ENCODE measurements at places on chromosomes 16 and 17.

DNA sequence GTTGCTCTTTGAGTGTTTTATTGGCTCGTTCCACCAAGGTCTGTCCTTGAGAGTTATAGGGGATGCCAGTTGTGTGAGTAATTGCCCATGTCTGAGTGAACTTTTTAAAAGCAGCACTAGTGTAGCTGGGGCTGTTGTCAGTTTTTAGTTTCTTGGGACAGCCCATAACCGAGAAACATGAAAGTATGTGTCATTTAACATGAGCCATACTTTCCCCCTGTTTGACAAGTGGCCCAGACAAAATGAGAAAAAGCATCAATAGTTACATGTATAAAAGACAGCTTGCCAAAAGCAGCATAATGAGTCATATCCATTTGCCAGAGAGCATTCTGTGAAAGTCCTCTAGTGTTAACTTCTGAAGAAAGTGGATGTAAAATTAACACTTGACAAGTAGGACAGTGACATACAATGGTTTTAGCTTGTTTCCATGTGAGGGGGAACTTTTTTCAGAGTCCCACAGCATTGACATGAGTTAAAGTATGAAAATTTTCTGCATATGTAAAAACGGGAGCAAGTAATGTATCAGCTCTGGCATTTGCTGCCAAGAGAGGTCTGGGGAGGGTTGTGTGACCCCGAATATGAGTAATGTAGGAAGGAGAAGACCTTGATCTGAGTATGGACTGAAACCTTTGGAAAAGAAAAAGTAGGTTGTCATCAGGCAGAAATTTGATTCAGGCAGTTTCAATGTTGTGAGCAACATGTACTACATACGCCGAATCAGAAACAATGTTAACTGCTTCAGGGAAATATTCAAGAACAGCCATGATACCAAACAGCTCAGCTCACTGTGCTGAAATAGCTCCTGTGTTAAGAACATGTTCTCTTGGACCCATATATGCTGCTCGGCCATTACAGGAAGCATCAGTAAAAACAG is 56.8 kb upstream of the ARL4D start:
- no peak for DNase-seq

GRCh38 chr17:53979991-53980390 is 157.3 kb downstream of the KIF2B start:
- no peak for DNase-seq

GRCh38 chr17:19539841-19540311 is 6.2 kb downstream of the SLC47A1 start:
- no peak for DNase-seq

DNA sequence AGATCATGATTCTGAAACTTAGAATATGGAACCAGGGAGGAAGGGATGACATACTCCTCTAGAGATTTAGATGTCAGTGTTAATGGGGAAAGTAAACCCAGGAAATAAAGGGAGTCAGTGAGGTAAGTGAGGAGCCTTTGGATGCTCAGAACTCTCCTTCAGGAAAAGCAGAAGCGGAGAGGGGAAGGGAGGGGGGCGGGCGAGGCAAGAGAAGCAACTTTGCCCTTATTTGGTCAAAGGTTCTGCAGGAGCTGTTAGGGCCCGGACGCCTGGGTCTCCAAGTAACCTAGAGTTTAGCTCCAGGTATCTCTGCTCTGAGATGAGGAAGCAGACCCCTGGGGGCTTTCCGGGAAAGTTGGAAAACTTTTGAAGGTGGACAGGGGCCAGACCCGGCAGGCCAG is 1.3 kb downstream of the PFN1 start:
- no peak for DNase-seq

GRCh38 chr17:3688027-3688553 is 7.9 kb downstream of the P2RX5 start:
- no peak for DNase-seq

- peak; percentile 52 for DNase-seq
These were observed 19.5 kb downstream of the ATP2A3 start for GRCh38 chr17:3944485-3945388.

GRCh38 chr16:50581845-50582244 is 33.6 kb downstream of the NKD1 start:
- no peak for DNase-seq

DNA sequence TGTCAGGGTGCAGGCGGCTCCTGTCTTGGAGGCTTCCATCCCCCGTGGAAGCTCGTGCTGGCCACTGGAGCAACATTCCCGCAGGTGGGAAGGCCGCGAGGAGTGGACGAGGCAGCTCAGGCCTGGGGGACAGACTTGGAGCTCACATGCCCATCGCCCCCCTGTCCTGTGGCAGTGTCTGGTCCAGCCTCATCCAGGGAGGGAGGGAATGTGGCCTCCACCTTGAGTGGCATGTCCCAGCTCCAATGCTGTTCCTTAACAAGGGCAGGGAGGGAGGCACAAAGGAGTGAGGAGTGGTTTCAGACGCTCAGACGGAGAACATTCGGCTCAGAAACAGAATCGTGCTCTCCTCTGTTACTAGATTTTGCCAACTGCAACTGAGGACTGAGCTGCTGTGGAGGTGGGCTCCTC is 159.4 kb upstream of the CHMP6 start:
- DNase-seq = peak; percentile 52

DNA sequence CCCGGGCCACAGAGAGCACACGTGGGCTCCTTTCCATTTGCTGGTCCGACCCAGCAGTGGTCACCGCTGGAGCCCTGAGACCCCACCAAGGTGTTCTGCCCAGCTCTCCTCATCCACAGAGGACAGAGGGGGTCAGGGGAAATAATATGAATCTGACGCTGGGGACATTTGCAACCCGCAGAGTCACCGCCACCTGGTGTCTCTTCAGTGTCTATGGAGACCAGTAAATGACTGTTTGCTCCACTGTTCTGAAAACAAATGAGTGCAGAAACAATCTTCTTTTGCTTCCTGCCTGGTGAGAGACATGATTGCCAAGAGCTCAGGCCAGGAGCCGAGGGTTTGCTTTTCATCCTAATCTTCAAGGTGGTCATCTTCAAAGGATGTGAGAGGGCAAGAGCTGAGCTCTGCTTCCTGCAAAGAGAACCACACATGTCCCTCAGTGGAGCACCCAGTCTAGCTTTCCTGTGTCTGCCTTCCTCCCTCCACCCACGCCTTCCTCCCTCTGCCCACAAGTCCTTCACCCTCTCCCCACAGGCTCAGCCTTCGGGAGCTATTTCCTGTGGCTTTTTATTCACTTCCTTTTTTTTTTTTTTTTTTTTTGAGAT is 14.7 kb upstream of the KLHDC4 start:
- DNase-seq = no peak

Data from right kidney (tissue), 9 donors.